Activated CD4-positive, alpha-beta memory T cell treated with anti-CD3 and anti-CD28 coated beads for 36 hours (primary cell): ENCODE measurements at places on chromosomes 3 and 15.
A peak's percentile ranks its signal among the peaks of the same experiment; 100 is the strongest.

DNA sequence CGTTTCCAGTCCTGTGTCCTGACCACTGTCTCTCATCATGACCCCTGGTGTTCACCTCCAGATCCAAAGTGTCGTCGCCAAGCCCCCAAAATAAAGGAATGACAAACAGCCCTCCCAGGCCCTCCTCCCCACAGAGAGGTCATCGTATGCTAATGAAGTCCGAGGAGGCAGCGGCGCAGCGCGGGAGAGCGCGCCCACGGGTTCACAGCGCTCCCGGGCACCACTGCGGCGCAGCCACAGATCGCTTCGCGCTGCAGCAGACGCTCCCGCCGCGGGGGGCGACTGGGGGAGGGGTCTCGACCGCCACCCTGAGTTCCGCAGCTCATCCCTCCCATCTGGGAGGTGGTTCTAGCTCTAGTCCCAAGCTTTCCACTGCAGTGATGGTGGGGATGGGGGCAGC lies 1.3 kb downstream of the DGKG start:
- no peak for DNase-seq
- H3K36me3 ChIP-seq: no peaks in the 10 kb centered on the region
- H3K4me3 ChIP-seq: no peak overlapping the region
- H3K27ac ChIP-seq: no peak overlapping the region

- no peak overlapping the region for H3K27ac ChIP-seq
- no peaks in the 10 kb centered on the region for H3K4me1 ChIP-seq
- H3K27me3 ChIP-seq: no peaks in the 10 kb centered on the region
- no peak overlapping the region for H3K4me3 ChIP-seq
These were observed 211.6 kb downstream of the GBE1 start for GRCh38 chr3:81549831-81550230.

GRCh38 chr15:33735637-33736247 lies 232.6 kb upstream of the CHRM5 start:
- no peaks in the 10 kb centered on the region for H3K36me3 ChIP-seq
- H3K27ac ChIP-seq: no peak overlapping the region
- peaks cover 4% of the 10 kb centered on the region for H3K27me3 ChIP-seq
- no peaks in the 10 kb centered on the region for H3K4me1 ChIP-seq
- DNase-seq: peak; percentile 25

DNA sequence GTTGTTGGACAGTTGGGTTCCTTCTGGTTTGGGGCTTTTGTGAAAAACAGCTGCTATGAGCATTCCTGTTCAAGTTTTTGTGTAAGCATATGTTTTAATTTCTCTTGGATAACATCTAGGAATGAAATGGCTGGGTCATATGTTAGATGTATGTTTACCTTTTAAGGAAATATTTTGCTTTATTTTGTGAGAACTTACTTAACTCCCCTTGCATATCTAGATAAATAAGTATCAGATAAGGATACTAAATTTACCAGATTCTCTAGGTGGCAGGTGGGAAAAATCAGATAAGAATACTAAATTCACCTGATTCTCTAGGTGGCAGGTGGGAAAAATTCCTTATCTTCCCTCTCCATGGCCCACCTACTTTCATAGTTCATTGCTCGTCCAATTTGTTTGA lies 1.1 kb upstream of the PLS1 start:
- DNase-seq: no peak
- H3K4me3 ChIP-seq: peak overlapping the region; percentile 89
- peaks cover 10% of the 10 kb centered on the region for H3K4me1 ChIP-seq
- peaks cover 3% of the 10 kb centered on the region for H3K27me3 ChIP-seq
- H3K36me3 ChIP-seq: no peaks in the 10 kb centered on the region
- no peak overlapping the region for H3K27ac ChIP-seq

DNA sequence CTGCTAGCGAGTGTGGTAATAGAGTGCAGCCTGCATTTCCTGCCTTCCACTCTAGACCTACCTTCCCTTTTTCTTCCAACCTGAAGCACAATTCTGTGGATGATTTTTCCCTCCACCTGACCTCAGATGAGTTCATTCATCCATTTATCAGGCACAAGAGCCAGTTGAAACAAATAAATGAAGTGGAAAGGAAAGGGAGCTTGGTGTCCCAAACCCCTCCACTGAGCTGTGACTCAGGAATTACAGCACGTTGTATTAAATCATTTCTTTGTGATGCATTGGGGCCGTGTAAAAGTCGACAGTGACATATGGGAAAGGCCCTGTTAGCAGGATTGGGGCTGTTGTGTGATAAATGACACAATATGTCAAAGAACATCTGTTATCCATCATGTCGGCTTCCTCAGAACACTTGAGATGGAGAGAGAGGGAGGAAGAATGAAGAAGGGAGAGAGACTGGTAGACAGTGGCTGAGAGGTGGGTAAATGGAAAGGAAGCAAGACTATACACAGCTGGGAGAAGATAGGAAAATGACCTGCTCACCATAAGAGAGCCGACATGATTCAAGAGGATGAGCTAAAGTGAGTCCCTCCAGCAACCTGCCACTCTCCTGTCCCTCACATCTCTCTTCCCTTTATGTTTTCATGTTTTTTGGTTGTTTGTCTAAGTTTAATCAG lies 366.0 kb downstream of the AGBL1 start:
- H3K4me3 ChIP-seq: no peak overlapping the region
- H3K27ac ChIP-seq: no peak overlapping the region
- H3K27me3 ChIP-seq: no peaks in the 10 kb centered on the region
- H3K36me3 ChIP-seq: no peaks in the 10 kb centered on the region

- no peak for DNase-seq
- H3K27ac ChIP-seq: no peak overlapping the region
- H3K4me3 ChIP-seq: no peak overlapping the region
- no peaks in the 10 kb centered on the region for H3K36me3 ChIP-seq
- no peaks in the 10 kb centered on the region for H3K4me1 ChIP-seq
- peaks cover 32% of the 10 kb centered on the region for H3K27me3 ChIP-seq
These were observed 22.5 kb upstream of the C15orf39 start for GRCh38 chr15:75178938-75179745.
